ENCODE measurements at places on chromosomes 6 and 20.

DNA sequence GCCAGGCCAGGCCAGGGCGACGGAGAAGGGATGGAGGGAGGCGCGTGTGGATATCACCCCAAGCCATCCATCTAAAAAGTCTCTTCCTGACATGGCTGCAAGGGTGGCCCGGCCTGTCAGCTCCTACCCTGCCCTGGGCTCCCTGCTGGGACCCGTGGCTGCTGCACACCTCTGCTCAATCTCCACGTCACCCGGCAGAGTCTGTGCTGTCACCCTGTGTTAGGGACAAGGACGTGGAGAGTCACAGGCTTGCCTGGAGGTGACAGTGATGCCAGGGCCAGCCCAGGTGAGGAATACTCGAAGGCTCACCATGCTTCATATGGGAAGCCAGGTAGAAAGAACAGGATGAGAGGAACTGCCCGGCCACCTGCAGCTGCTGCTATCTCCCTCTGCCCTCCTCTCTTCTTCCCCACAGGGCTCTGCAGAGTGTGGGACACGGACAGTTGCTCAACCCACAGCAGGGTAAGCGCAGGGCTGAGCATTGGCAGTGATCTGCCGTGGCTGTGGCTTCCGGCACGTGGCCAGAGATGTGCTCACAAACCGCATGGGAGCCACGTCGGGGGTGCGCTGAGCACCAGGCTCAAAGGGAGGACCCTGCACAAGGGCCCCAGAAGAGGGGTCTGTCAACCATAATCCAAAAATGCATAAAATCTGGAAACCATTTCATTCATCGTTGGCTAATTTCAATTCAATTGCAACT lies 214.3 kb downstream of the DLL1 start:
- DNase-seq = no peak

DNA sequence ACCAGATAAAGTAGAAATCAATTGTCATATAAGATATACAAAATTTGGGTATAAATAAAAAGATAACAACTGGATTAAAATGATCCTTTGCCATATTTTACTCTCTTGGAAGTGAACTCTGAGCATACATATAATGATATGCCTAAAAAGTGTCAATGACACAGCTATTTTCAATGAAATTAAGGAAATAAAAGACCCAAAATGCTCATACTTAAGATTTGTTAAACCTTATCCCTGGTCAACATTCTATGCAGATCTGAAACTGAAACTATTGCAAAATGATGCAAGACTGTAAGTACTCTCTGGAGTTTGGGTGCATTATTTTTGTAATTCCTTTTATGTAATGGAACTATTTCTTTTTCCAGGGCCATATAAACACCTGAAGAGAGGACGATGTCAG lies 119.0 kb upstream of the SGK1 start:
- DNase-seq = no peak

- DNase-seq = no peak
These were observed 58.5 kb upstream of the CCDC167 start for GRCh38 chr6:37558168-37558567.

DNA sequence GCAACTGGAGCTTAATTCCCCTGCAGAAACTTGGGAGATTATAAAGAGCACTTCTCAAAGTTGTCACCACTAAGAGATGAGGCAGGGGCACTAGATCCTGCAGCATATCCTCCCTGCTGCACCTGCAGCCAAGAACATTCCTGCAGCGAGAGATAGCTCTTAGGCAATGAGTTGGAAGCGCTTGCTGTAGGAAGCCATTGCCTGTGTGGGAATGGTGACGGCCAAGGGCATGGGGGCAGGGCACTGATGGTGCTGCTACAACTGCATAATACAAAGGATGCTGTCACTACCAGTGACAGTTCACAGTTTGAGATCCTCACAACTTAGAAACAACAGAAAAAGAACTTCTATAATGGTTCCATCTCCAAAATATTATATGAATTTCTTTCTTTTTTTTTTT lies 89.9 kb downstream of the CDS2 start:
- no peak for DNase-seq

- no peak for DNase-seq
These were observed 28.6 kb downstream of the EDN1 start for GRCh38 chr6:12318749-12319148.

- DNase-seq = no peak
These were observed 3.0 kb downstream of the SPINT4 start for GRCh38 chr20:45725134-45725533.

GRCh38 chr6:92114797-92115196 lies 1304.6 kb downstream of the EPHA7 start:
- no peak for DNase-seq

DNA sequence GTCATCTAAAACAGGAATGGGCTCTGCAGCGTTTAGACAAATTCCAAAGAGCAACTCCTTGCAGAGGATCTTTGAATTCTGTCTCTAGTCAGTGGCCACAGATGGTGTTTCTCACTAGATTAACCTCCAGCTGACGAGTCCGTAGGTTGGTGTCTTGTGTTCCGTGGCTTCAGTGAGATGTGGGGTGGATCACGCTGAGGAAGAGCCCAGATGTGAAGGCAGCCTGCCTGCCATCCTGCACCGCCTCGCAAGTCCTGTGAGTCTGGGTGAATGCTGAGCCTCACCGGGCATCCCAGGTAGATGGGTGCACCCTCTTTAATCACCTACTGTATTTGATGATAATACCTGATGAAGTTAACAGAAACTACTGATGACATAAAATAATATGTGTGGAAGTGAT lies 70.4 kb downstream of the THBS2 start:
- DNase-seq = no peak

DNA sequence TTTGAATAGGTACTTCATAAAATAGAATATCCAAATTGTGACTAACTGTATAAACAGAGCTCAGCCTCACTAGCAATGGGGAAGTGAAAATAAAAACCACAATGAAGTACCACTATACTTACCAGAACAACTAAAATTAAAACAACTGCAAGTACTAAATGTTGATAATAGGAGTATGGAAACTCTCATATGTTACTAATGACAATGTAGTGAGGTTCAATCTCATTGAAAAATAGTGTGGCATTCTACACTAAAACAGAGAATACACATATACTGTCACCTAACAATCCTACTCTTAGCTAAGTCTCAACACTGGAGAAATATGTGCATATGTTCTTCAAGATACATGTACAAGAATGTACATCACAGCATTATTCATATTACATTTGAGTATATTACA lies 132.0 kb upstream of the CARMIL1 start:
- DNase-seq = peak; percentile 11

DNA sequence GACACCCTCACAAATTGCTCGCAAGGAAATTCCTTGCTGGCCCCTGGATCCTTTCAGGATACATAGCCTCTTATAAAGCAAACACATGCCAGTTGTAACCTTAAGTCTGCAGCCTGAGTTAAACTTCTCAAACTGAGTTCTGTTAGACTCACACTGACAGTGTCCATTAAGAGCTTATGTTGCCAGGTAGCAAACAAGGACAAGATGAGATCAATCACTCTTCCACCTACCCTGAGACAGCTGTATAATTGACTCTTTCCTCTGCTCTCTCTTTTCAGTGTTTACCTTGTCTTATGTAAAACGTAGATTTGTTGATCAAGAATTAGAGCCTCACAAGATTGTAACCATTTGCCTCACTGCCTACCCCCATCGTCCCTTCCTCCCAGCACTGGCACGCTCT lies 359.8 kb downstream of the EPM2A start:
- no peak for DNase-seq

DNA sequence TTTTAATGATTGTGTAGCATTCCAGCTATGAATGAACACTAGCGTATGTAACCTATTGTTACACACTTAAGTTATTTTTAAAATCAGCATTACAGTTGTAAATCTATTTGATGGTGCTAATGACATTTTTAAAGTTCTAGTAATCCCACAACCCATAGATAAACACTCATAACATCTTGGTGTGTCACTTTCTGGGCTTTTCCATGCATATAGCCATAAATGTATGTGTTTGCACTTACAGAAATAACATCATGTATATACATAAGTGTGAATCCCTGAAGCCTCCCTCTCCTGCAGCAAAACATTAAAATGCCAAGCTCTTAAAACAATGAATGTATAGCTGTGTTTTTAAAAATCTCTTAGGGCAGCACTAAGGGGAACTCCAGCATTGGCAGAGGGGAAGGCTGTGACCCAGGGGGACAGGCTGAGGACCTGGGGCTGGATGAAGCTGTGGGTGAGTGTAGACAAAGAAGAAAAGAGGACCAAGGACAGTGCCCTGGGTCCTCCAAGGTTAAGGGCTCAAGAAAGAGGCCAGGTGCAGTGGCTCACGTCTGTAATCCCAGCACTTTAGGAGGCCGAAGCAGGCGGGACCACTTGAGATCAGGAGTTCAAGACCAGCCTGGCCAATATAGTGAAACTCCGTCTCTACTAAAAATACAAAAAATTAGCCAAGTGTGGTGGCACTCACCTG lies 929 bp upstream of the CENPB start:
- DNase-seq = no peak

DNA sequence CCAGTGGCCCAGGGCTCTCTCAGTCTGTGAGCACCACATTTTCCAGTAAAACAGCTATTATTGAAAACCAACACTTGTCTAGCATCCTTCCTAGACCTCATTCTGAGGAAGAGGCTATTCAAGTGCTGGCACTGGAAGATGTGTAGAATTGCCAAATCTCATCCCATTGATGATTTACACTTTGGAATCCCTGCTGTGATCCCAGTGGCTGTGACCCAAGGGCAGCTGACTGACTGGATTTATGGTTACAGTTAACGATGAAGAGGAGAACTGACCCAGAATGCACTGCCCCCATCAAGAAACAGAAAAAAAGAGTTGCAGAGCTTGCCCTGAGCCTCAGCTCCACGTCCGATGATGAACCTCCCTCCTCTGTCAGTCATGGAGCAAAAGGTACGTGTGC lies 2.4 kb downstream of the CMTR1 start:
- DNase-seq = no peak

- DNase-seq = no peak
These were observed 475 bp downstream of the OR2B6 start for GRCh38 chr6:27957516-27957915.

- DNase-seq = no peak
These were observed 93.5 kb upstream of the BMP5 start for GRCh38 chr6:55968926-55969325.

DNA sequence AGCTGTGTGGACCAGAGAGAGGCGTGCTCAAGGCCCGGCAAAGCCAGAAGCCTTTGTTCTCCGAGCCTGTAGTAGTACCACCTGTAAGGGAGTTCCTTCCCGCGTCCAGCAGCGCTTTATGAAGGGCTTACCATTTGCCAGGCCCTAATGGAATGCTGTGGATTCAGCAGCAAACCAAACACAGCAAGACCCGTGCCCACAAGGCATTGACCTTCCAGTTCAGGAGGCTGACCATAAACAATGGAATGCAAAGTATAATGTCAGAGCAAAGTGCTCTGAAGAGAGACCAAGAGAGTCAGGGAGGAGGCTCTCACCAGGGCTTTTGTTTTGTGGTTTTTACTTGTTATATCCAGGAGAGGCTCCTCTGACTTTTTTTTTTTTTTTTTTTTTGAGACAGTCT lies 209.8 kb downstream of the ZMYND8 start:
- DNase-seq = no peak

Data from SIG-M5 (cell line).